ENCODE measurements at places on chromosomes 4 and X. TPM values are rescaled to one million over a fixed set of nuclear protein-coding genes. Genes with fewer than 3 reads are reported as not detected.
A peak's percentile ranks its signal among the peaks of the same experiment; 100 is the strongest.

Gene HMX1
- total RNA-seq: 2.7 TPM

DNA sequence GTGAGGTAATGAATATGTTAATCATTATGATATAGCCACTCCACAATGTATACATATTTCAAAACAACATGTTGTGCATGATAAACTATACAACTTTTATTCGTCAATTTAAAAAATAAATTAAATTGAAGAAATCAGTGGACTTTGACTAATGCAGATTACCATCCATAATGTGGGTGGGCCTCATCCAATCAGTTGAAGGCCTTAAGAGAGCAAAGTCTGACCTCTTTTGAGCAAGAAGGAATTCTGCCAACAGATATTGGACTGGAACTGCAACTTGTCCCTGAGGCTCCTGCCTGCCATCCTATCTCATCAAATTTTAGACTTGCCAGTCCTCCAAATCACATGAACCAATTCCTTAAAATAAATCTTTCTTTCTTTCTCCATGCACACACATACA is 57.4 kb upstream of the SLC16A2 start:
- DNase-seq: no peak

DNA sequence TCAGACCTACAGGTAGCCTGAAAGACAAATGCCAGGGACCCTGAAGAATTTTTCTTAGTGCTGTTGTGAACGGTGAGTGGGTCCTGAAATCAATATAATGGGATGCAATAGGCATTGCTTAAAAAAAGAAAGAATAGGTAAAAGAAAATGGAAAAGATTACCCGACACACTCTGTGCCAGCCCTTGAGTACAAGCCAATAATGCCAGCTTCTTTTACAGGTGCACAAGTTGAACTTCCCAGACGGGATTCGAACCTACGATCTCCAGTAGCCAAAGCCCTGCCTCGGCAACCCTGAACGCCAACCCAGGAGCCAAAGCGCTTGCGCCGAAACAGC is 24.7 kb upstream of the GLOD5 start:
- no peak for DNase-seq

DNA sequence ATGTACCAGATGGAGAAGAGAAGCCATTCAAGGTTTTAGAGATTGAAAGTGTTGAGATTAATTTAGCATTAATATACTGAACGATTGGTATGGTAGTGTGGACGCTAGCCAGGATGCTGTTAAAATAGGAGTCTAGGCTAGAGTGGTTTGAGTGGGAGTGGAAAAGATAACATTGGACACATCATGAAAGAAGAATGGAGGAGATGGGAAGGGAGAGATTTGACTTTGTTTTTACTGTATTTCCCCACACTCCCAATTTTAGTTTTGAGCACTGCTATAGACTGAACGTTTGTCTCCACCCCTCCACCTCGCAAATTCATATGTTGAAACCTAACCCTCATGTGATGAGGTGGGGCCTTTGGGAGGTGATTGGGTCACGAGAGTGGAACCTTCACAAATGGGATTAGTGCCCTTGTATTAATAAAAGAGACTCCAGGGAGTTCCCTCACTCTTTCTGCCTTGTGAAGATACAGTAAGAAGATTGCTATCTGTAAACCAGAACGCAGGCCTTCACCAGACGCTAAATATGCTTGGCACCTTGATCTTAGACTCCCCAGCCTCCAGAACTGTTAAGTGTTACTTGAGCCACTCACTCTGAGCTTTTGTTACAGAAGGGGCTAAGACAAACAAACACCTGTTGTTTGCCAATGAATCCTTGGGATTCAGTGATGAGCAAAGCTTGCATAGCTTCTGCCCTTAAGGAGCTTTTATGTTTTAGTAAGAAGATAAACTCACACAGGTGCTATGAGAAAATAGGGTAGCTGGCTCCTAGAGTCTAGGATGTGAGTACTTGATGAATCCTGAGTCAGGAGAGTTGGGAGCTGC is 25.8 kb downstream of the USP9X start:
- peak; percentile 1 for DNase-seq

Gene GPC3
- total RNA-seq: 0.34 TPM

DNA sequence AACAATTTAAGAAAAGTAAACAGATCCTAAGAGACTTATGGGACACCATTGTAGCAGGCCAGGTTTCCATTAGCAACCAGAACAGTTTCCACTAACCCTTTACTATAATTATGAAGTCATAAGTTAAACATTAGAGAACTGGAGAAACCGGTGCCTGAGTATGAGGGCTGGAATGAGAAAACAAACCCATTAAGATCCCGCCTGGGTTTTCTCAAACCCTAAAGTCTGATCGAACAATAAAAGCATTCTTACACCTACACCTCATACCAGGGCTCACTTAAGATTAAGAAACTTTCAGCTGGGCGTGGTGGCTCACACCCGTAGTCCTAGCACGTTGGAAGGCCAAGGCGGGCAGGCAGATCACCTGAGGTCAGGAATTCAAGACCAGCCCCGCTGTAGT is 13.7 kb upstream of the DHX15 start:
- no peak for DNase-seq

DNA sequence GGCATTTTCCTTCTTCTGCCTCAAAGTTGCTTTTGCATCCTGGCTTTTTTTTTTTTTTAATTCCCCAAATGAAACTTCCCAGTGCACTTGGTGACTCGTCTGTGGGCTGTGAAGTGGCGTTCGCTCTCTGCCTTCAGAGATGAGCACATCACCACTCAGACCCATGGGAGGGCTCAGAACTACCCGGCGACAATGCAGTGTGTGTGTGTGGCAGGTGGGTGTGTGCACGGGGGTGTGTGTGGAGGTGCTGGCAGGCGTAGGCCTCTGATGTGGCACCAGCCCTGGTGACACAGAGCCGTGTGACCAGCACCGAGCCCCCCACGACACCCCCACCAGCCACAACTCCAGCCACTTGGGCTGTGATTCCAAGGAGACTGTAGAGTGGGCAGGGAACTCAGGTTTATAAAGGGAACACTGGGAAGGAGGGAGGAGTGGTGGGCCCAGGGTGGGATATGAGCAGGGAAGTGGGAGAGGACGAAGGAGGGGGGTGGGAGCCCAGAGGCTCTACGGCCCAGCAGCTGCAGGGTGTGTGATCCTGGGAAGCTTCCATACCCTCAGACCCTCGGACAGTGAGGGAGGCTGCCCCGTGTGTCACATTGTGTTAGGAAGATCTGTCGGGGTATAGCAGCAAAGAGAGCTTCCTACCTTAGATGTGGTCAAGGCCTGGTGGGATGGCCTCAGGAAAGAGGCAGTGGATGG is 6.0 kb upstream of the WFS1 start:
- DNase-seq: no peak

DNA sequence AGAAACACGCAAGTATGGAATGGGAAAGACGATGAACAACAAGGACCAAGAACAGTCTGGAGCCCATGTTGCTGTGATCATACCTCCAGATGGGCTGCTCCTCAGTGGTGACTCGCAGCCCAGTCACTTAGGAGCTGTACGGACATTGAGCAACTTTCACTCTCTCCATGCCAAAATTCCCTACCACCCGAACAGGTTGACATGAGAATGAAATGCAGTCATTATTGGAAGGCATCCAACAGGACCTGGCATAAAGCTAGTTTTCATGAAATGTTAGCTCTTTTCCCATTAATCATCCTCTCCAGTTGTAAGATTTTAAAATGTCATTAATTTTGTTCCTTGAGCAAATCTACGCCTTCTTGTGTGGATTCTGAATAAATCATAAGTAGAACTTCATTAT is 82.7 kb upstream of the GPM6B start:
- DNase-seq: peak; percentile 60

Gene MAGEA12
- total RNA-seq: 60.6 TPM

Gene RBM3
- total RNA-seq: 159 TPM

- no peak for DNase-seq
Measured at GRCh38 chr4:14259936-14260335, 632.4 kb upstream of the BOD1L1 start.

- no peak for DNase-seq
Measured at GRCh38 chr4:88119943-88120342, 38.5 kb downstream of the ABCG2 start.

Gene TCP11X2
- not detected for total RNA-seq

Gene SPANXC
- 15.4 TPM for total RNA-seq

Gene BGN
- 5.7 TPM for total RNA-seq

Gene SMIM20
- 32.5 TPM for total RNA-seq

Gene FREM3
- total RNA-seq: not detected

Gene DMP1
- not detected for total RNA-seq

- no peak for DNase-seq
Measured at GRCh38 chr4:113106108-113106507, 56.7 kb downstream of the ANK2 start.

- peak; percentile 39 for DNase-seq
Measured at GRCh38 chrX:19121898-19122640, at the start of gene ADGRG2. Gene ADGRG2, minus strand, starts transcription at chrX:19122468. Its CDS starts 53,634 bp downstream, at chrX:19068834.

DNA sequence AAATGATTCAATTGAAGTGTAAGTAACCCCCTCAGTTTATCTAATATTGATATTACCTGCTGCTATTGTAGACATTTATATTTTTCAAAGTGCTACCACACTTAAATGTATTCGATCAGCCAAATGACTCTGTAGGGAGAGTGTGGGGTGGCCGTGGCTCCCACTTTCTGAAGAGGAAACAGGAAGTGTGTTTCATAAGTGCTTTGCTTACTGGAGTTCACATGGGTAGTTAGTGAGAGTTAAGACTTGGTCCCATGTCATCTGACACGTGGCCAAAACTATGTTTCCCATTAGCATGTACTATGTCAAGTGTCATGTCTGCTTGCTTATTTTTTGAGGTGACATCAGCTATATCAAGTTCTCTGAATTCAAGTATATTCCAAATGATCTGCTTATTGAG is 308.1 kb upstream of the GATB start:
- no peak for DNase-seq

GRCh38 chr4:188145601-188146000 is 6.4 kb downstream of the TRIML1 start:
- DNase-seq: peak; percentile 30

DNA sequence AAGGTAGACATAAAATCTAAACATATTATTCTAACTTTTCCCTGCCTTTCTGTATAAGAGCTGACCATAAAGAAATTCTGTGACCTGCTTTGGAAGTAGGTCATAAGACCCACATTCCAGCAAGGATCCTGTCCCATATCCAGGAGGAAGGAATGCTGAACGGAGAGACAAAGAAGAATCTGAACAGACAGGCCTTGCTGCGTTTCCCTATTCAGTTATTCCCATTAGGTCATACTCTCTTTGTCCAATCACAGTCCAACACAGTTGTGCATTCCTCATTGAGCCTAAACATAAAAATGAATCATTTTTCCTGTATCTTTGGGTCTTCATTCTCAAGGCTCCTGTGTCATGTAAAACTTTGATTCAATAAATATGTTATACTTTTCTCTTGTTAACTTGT is 287.6 kb upstream of the TAPT1 start:
- no peak for DNase-seq

DNA sequence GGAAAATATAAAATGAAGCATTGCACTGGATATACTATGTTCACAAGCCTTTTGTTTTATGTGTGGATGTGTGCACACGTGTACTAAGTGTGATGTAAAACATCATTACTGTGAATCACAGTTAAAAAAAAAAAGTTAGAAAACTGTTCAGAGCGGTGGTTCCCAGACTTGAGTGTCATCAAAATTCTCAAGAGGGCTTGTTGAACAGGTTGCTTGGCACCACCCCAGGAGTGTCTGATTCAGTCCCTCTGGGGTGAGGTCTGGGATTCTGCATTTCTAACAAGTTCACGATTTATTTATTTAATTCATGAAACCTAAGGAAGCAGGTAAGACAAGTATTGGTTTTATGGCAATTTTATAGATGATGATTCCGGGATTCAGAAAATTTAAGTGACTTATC is 1.8 kb downstream of the CENPU start:
- DNase-seq: peak; percentile 24

DNA sequence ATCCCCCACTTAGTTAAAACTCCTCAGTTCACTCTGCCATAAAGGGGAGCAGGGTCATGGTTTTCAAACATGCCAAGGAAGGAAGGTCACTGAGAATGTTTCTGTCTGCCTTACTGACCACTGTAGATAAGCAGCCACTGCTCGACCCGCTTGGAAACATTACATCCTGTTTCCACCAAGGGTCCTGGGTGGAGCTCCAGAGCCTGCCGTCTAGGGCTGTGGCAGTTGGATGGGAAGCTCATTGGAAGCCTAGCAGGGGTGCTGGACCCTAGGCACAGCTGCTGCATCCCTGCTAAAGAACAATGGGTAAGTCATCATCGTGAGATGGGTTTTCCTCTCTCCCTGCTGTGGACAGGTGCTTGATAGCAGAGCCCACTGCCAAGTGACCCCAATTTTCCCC is 76.0 kb upstream of the SRD5A3 start:
- no peak for DNase-seq

Gene PPP1R3F
- total RNA-seq: 7.2 TPM

DNA sequence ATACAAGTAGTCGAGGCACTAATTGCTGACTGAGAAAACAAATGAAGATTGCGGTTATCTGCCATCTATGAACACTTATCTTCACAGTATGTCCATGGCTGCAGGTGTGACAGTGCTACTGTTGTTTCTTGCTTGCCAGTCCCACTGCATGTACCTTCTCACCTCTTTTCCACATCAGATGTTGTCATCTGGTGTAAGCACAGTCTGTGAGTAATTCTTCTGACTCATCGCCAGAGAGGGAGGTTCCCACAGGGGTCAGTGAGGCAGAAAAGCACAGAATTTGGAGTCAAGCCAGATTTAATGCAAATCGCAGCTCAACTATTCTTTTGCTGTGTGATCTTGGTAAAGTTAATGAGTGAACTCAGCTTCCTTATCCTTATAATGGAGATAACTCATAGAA is 144.4 kb downstream of the GLRA2 start:
- peak; percentile 54 for DNase-seq

Gene ARMCX6
- total RNA-seq: 23.8 TPM

DNA sequence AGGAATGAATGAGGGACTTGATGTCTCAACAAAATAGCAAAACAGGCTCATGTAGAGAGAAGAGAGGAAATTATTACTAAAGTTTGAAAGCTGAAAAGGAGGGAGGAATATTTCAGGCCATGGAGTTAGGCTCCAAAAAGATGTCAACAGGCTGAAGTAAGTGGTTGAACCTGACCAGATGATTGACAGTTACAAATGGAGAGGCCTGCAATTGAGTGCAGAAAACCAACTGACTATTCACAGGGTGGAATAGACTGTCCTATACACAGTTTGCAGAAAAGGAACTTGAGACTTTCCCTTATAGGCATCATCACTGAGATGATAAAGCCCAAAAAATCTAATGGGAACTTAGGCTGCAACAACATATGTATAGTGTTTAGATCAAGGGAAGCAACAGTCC is 233.3 kb downstream of the AR start:
- no peak for DNase-seq

- DNase-seq: no peak
Measured at GRCh38 chr4:78325271-78326157, 226.1 kb upstream of the ANXA3 start.

DNA sequence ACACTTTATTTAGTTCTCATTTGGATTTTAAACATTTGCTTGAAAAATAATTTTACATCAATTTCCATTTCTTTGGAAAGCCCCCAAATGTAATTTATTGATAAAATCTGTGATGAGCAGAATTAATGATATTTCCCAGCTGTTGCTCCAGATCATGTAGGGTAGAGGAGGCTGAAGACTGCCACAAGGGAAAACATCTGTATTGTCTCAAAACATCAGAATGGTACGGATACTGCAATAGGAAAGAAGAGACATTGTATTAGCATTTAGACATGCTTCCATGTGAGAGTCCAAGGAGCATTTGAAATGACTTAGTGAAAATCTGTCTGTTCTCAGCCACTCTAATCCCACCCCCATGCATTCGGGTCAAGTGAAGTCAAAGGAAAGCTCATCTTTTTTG is 14.4 kb downstream of the ADH1A start:
- no peak for DNase-seq

GRCh38 chrX:74009041-74009440 is 294.9 kb upstream of the ZCCHC13 start:
- no peak for DNase-seq

Data from Daoy (cell line).